ENCODE measurements at places on chromosomes 2 and 18.
A peak's percentile ranks its signal among the peaks of the same experiment; 100 is the strongest.

GRCh38 chr2:229133155-229133772 is 137.8 kb downstream of the PID1 start:
- DNase-seq = peak; percentile 76

DNA sequence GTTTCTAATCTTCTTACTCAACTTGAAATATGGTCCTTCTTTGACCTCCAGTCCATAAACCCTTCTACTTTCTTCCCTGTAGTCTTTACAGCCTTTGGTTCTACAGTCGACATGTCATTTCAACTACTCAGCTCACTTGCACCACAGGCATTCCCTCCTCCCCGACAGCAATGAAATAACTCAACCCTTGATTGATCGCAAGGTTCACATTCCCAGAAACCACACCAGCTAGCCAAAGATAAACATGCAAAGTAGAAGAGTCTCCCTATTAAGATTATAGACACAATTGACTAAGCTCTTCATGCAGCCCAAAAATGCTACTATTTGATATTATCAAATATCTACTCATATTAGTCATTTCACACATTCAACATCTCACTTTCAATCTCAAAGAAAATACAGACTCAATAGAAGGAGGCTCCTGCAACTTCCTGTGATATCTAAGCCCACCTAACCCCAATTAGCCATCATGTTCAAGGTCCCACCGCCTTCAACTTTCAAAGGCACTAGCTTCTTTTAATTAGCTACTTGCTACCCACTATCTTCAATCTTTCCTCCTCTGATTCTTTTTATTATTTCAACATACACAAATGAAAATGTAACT is 50.8 kb downstream of the RTTN start:
- DNase-seq = peak; percentile 61

DNA sequence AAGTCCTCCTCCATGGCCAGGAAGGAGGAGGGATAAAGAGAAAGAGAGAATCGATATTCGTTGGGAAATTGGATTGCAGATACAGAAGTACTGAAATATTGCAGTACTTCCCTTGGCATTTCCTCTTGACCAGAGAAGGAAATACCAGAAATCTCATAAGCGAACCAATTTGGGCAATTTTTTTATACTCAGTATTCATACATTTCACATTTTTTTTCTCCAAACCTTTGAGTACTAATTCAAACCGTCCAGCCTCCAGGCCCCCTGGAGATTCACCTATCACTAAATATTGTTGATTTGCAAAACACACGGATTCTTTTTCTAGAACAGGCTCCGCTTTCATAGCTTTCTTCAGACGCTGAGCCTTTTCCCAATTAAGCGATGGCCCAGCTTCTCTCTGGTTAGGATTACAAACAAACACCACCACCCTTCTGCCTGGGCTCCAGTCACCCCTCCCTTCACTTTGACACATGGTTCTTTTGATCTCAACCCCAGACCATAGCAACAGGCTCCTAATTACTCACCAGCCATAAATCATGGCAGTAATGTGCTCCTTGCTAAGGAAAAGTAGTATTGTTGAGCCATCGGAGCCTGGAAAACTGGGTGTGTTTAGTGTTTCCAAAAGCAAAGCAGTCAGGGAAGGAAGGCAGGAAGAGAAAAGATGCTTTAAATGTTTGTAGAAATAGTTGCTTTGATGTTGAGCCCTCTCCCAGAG is 138.4 kb upstream of the CCDC68 start:
- peak; percentile 51 for DNase-seq

GRCh38 chr18:2974731-2975130 is 38.2 kb downstream of the LPIN2 start:
- DNase-seq = no peak

GRCh38 chr18:40404284-40404683 is 1550.8 kb upstream of the PIK3C3 start:
- DNase-seq = no peak

DNA sequence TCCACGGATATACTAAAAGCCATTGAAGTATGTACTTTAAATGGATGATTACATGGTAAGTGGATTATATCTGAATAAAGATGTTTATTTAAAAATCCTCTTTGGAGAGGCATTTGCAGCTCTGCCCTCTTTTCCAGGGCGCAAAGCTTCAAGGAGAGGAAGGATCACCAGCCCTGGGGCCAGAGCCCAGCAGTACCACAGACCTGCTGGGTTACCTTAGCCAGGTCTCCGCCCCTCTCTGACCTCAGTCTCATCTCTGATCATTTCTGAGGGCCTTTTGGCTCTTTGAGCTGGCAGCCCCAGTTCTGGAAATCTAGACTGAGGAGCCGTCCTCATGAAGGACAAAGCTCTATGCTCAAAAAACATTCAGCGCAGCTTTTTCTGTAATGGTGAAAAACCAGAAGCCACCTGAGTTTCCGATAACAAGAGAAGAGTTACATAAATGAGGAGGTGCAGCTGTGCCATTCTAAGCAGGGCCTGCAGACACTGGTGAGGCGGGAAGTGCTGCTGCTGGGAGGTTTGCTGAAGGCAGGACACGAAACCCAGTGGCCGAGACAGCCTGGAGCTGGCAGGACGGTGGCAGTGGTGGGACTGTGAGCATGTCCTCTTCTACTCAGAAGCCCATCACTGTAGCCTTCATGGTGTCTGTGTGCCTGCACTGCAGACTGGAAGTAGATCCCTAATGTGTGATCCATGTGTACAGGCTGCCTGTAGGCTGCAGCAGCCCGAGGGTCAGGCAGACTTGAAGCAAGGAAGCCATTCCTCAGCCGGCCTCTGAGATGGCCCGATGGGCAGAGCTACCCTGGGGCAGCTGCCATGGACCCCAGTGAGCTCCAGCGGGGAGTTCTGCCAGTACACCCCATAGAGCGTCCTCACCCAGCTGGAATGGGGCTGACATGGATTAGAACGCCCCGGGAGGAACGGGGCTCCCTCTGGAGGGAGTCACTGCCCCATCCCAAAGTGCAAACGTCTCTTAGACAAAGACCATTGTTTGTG is 27.7 kb downstream of the ADRA2B start:
- no peak for DNase-seq

- DNase-seq = no peak
Measured at GRCh38 chr2:170362313-170362870, 184.4 kb downstream of the MYO3B start.
